Stimulated activated CD4-positive, alpha-beta T cell treated with anti-CD3 and anti-CD28 coated beads, Interleukin-1b, Interleukin-23, amount 100 ng/mL, for 1 hour (primary cell): ENCODE measurements at places on chromosomes 3 and 15.

- DNase-seq: no peak
These were observed 696.9 kb downstream of the ZNF385D start for GRCh38 chr3:21054064-21054463.

DNA sequence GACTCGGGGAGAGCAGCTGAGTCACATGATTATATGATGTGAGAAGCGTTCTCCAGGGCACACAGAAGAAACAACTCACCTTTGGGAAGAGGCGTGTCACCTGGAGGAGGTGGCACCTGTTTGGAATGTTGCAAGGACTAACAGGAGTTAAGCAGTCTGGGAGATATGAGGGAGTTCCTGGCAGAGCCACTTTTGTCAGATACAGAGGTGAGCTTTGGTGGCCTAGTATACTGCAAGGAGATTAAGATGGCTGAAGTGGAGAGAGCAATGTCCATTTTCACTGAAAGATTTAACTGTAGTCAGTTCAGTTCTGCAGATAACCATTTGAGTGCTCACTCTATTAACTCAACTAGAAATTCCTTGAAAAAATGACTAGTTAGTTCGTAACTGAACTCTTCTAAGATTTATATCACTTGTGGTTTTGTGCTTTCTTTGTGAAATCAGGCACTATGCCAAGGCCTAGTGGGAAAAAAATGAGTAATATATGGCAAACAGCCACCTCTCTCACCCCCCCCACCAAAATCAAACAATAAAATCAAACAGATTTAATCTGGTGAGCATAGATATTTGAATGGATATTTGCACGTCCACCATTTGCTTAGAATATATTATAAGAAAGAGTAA lies 61.3 kb downstream of the CRYBG3 start:
- no peak for DNase-seq

GRCh38 chr3:145134738-145135137 lies 1026.2 kb downstream of the PLOD2 start:
- DNase-seq: no peak

- no peak for DNase-seq
These were observed 72.3 kb downstream of the CD200R1L start for GRCh38 chr3:112774293-112774926.

GRCh38 chr3:113039546-113039945 lies 48.8 kb downstream of the GTPBP8 start:
- no peak for DNase-seq

- no peak for DNase-seq
These were observed 533.9 kb downstream of the TBL1XR1 start for GRCh38 chr3:176663387-176663786.

DNA sequence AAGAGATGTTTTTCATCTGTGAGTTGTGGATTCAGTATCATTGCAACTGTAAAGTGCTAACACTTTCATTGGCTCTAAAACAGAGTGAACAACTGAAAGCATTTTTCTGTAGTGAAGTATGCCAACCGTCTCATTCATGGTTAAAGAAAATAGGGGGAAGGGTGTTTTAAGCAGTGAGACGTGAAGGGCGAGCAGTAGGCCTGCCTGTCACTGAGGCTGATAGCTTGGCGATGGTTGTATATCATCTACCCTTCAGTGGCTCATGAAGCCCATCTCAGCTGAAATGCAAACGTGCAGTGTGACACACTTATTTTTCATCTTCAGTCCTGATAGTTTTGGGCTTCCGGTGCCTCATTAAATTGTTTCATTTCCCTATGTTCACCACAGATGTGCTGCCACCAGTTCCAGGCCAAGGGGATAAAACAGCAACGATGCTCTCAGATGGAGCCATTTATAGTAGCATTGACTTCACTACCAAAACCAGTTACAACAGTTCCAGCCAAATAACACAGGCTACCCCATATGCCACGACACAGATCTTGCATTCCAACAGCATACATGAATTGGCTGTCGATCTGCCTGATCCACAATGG lies 562.0 kb downstream of the ROBO2 start:
- DNase-seq: no peak
